ENCODE measurements at places on chromosomes 3 and 15. TPM values are rescaled to one million over a fixed set of nuclear protein-coding genes. Genes with fewer than 3 reads are reported as not detected.

- peaks cover 1% of the 10 kb centered on the region for H3K4me1 ChIP-seq
- no peak overlapping the region for H3K27ac ChIP-seq
- H3K27me3 ChIP-seq, result no peaks in the 10 kb centered on the region
- H3K4me3 ChIP-seq, result no peak overlapping the region
- DNase-seq, result no peak
These were observed 11.4 kb downstream of the XPC start for GRCh38 chr3:14166877-14167603.

- no peaks in the 10 kb centered on the region for H3K27me3 ChIP-seq
- H3K36me3 ChIP-seq, result no peaks in the 10 kb centered on the region
- DNase-seq, result no peak
- no peak overlapping the region for H3K4me3 ChIP-seq
These were observed 248.7 kb downstream of the GABRG3 start for GRCh38 chr15:27219636-27220035.

DNA sequence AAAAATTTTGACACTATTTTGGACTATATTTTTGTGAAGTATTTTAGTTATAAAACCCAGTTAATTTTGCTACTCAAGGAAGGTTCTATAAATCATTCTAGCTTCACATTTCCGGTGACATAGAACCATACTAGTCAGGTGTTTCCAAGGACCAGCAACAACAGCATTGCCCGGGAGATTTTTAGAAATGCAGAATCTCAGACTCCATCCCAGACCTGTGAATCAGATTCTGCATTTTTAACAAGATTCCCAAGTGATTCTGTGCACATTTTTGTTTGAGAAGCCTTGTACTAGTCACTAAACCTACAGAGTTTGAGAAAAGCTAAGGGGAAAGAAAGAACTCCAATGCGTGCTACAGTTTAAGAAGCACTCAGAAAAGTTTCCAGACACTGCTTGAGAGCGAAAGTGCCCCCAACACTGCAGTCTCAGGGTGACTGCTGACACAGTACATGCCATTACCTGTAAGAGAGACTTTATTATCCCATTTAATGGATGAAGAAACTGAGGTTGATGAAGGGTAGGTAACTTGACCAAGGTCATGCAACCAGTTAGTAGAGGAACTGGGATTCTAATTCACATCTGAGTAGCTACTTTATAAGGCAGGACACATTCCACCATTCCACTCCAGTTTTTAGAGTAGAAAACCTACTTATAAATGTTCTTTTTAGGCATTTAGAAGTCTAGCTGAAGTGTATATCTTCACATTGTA is 49.7 kb upstream of the USP3 start:
- no peaks in the 10 kb centered on the region for H3K27me3 ChIP-seq
- no peaks in the 10 kb centered on the region for H3K36me3 ChIP-seq
- no peaks in the 10 kb centered on the region for H3K4me1 ChIP-seq

GRCh38 chr3:98982351-98982750 is 80.9 kb upstream of the DCBLD2 start:
- H3K27ac ChIP-seq, result no peak overlapping the region
- no peak overlapping the region for H3K4me3 ChIP-seq
- no peaks in the 10 kb centered on the region for H3K36me3 ChIP-seq
- H3K27me3 ChIP-seq, result no peaks in the 10 kb centered on the region
- no peaks in the 10 kb centered on the region for H3K4me1 ChIP-seq
- no peak for DNase-seq

Gene MOBP
- not detected for polyA plus RNA-seq

Gene CEP152
- 3.5 TPM for polyA plus RNA-seq

Gene STARD5
- 13.5 TPM for polyA plus RNA-seq

Gene GAP43
- polyA plus RNA-seq, result not detected

Gene PRR23E
- not detected for polyA plus RNA-seq

Gene C2CD4A
- polyA plus RNA-seq, result not detected
